ENCODE measurements at places on chromosomes 2 and 18.

GRCh38 chr2:75787532-75788132 lies 76.9 kb upstream of the GCFC2 start:
- DNase-seq: no peak

DNA sequence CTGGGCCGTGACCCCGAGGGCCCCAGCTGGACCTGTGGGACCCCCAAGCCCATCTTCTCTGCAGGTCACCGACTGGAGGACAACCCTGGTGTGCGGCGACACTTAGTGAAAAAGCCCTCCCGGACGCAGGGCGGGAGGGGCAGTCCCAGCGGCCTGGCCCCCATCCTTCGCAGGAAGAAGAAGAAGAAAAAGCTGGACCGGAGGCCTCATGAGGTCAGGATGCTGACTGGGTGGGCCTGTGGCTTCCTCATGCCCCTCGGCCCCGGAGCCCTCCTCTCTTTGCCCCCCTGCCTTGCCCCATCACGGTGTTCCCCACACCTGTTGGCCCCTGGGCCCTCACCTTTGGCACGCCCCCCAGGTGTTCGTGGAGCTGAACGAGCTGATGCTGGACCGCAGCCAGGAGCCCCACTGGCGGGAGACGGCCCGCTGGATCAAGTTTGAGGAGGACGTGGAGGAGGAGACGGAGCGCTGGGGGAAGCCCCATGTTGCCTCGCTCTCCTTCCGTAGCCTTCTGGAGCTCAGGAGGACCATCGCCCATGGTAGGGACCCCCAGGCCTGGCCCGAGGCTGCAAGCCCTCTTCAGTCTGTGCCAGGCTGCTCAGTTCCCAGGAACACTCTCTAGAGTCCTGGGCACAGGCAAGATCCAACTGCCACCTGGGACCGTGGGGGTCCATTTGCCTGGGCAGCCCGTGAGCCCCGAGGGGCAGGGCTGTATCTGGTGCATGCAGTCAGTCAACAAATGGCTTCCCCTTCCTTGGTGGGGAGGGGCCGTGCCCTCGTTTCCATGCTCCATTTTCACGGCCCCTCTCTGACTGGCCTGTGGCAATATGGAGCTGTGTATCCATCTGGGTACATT lies 4.7 kb downstream of the SLC4A3 start:
- DNase-seq: no peak

- no peak for DNase-seq
These were observed 128.6 kb downstream of the MSH2 start for GRCh38 chr2:47531378-47532042.

- DNase-seq: no peak
These were observed 483.0 kb downstream of the CCDC85A start for GRCh38 chr2:56666777-56667176.

GRCh38 chr2:207387001-207387571 lies 142.7 kb upstream of the CREB1 start:
- DNase-seq: no peak

DNA sequence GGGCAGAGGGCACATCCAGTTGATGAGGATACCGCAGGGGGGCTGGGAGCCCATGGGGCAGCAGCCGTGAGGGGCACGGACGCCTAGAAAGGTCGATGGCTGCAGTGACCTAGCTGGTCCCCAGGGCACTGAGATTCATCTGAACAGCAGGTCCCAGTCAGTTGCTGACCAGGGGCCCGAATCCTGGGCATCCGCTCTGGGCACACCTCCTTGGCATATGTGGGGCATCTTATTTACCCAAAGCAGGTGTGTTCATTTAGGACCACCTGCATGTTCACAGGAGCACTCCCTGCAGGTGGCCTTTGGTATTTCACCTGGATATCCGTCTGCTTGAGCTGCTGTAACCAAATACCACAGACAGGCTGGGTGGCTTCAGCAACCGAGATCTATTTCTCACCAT lies 72.0 kb upstream of the ODC1 start:
- DNase-seq: no peak

GRCh38 chr2:86216575-86217555 lies 17.6 kb downstream of the MRPL35 start:
- DNase-seq: no peak

DNA sequence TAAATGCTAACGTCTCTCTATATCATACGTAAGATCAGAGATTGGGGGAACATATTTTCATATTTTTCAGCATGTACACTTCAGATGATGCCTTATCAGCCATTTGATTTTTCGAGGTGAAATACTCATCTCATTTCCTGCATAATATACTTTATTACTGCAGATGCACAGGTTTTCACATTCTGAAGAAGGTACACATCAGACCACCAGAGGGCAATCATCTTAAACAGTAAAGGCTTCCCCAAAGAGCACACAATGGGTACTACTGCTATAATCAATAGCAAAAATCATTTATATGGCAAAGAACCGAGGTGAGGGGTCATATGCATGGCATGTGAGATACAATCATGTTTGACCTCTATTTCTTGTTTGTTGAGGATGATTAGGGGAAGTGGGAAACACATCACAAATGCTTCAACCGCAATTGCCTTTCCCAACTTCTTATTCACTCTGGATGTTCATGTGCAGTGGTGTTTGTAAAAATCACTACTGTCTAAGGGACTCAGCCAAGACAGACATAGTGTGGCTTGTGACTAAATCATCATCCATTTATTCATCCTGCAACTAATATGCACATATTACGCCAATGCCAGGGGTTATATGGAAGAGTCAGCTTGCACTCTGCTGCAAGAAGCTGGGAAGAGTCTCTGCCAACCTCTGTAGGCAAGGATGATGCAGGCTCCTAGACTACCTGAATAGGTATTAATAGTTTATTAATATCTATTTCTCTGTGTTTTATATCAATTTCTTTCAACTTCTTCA lies 118.7 kb downstream of the EPB41L3 start:
- DNase-seq: no peak

- no peak for DNase-seq
These were observed 11.6 kb downstream of the EN1 start for GRCh38 chr2:118835746-118836410.

DNA sequence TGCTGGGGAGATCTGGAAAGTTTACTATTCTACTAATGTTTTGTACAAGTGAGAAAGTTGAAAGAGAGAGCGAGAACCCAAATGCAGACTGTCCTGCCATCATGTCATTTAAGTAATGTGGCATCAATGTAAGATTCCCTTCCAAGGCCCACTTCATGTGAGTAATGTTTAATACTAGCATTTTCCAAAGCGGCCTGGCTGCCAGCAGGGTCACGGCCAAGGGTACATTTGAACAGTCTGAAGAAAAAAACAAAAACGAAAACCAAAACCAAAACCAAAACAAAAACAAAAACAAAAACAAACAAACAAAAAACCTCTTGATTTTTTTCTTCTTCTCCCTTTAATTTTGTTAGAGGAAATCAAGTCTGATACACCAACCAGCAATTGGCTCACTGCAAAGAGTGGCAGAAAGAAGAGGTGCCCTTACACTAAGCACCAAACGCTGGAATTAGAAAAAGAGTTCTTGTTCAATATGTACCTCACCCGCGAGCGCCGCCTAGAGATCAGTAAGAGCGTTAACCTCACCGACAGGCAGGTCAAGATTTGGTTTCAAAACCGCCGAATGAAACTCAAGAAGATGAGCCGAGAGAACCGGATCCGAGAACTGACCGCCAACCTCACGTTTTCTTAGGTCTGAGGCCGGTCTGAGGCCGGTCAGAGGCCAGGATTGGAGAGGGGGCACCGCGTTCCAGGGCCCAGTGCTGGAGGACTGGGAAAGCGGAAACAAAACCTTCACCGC lies 2.2 kb downstream of the HOXD10 start:
- DNase-seq: peak; percentile 60

- DNase-seq: no peak
These were observed 221.9 kb downstream of the HDAC4 start for GRCh38 chr2:239178954-239179353.

DNA sequence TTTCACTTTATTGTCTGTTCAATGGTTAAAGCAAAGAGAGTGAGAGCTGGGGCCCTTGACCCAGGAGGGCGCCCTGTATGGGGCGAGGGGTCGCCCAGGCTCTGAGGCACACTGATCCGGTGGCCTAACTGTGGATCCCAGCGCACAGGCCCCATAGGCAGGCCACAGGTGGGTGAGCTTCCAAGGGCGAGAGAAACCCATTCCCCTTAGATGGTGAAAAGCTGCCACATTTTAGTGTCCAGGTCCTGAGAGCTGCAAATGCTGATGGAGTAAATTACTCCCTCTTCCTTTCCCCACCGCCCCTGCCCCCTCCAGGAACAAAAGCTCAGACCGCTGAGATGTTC lies 5.9 kb upstream of the DLX2 start:
- no peak for DNase-seq

- no peak for DNase-seq
These were observed 16.8 kb upstream of the BOK start for GRCh38 chr2:241541564-241542277.

- no peak for DNase-seq
These were observed 2.2 kb upstream of the MFSD6 start for GRCh38 chr2:190405995-190406394.

- no peak for DNase-seq
These were observed 4.5 kb downstream of the PCBP1 start for GRCh38 chr2:70091816-70092215.
